ENCODE measurements at places on chromosomes 11 and 22.
A peak's percentile ranks its signal among the peaks of the same experiment; 100 is the strongest.

DNA sequence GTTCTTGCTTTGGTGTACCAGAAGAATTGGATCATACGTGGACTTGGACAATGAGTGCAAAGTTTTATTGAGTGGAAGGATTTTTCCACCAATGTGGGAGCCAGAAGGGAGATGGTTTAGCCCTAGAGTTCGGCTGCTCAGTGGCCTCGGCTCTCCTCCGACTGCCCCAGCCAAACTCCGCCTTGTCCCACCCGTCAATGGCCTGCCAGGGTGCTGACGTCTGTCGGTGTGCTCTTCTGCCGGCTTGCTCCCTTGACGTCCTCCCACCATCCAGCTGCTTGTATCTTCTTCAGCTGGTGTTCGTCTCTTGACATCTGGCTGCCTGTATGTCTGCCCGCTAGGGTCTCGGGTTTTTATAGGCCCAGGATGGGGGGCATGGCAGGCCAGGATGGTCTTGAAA is 154.8 kb downstream of the APOL5 start:
- no peak for DNase-seq

- DNase-seq, result no peak
Measured at GRCh38 chr22:29172216-29172615, 33.5 kb upstream of the EMID1 start.

- no peak for DNase-seq
Measured at GRCh38 chr11:1342946-1343345, 33.5 kb upstream of the TOLLIP start.

GRCh38 chr11:60860943-60861342 is 5.2 kb upstream of the PTGDR2 start:
- no peak for DNase-seq

DNA sequence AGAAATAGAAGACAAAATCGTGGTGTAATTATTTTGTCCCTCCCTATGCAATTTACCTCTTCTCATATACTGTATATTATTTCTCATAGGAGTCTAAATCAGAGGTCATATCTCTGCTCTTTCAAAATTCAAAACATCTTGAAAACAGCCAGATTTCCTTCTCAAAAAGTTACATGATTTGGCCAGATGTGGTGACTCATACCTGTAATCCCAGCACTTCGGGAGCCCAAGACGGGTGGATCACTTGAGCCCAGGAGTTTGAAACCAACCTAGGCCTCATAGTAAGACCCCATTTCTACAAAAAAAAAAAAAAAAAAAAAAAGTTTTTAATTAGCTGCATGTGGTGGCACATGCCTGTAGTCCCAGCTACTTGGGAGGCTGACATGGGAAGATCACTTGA is 29.0 kb upstream of the DNAJB7 start:
- no peak for DNase-seq

DNA sequence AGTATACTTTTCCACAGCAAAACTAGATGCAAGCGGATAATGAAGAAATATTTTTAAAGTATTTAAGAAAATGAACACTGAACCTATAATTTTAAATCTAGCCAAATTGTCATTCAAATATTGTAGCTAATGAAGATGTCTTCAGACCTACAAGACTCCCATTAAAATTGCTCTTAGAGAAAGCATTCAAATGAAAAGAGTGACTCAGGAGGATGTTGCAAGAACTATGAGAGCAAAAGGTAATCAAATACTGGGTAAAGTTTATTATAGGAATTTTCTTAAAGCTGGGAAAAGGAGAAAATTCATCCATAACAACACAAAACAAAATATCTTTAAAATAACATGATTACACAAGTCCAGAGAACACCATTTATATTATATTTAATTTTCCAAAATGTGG is 5.4 kb upstream of the POU2AF1 start:
- no peak for DNase-seq

GRCh38 chr11:67384851-67385366 is 6.9 kb upstream of the RAD9A start:
- DNase-seq, result peak; percentile 34

Data from AG08396 (cell line).